ENCODE measurements at places on chromosomes 16 and 17.

GRCh38 chr17:39736319-39737165, 1.2 kb upstream of the GRB7 start:
- no peak for DNase-seq

GRCh38 chr17:40447806-40448205, 4.6 kb downstream of the IGFBP4 start:
- DNase-seq: no peak

DNA sequence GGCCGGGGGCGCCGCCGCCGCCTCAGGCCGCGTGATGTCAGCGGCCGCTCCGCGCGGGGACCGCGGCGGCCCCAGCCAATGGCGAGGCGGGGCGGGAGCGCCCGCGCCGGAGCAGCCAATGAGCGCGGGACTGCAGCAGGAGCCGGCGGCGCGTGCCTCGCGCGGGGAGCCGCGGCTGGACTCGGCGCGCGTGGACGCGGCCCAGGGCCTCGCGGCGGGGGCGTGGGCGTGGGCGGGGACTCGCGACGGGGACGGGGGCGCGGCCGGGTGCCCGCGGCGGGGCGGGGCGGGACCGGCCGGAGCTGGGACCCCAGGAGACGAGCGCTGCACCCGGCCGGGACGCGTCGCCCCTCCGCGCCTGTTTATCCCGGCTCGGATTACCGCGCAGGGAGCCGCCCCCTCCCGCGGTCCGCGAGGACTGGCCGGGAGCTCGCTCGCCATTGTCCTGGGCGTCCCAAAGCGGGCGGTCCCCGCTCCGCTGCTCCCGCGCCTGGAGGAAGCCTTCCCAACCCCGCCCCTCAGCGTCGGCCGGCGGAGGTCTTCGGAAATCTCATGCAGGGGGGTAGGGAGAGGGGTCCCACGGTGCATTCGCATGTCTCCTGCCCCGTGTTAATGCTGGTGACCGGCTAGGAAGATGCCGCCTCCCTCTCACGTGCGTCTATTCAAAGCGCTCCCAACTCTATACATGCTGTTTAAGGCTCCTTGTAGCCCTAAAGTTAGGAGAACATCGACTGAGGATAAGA, at the start of gene RNF157:
Gene RNF157, minus strand, starts transcription at position 33 of the 743 bp plus-strand sequence. CDS start 253 bp downstream, outside the sequence.
- no peak for DNase-seq

GRCh38 chr17:77935121-77935571, 23.4 kb upstream of the TNRC6C start:
- DNase-seq: no peak

DNA sequence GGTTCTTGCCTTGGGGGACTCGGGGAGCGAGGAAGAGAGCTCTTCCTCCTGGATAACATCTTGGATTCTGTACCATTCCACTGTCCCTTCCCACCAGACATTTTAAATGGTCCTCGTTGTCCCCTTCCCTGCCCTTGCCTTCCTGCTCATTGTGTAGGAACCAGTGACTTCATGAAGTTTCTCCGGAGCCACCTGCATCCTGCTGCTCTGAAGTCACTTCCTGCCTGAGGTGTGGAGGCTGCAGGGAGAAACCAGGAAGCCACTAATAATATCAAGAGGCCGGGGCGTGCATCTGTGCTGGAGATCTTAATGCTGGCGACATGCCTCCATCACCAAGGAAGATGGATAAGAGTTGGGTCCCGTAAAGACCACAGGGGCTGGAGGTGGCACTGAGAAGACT, 6.2 kb upstream of the SLC16A13 start:
- no peak for DNase-seq

- DNase-seq: no peak
Observed at GRCh38 chr17:19787733-19788357, 39.7 kb upstream of the ALDH3A1 start.

DNA sequence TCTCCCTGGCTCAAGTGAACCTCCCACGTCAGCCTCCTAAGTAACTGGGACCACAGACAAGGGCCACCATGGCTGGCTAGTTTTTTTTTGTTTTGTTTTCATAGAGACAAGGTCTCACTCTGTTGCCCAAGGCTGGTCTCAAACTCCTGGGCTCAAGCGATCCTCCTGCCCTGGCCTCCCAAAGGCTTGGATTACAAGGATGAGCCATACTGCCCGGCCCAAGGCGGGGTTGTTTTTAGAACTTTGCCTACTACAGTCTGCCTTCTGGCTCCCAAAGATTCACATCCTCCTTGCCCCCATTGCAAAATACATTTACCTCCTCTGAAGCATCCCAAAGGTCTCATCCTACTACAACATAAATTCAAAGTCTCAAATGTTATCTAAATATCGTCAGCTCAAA, 49.5 kb upstream of the PHOSPHO1 start:
- no peak for DNase-seq

DNA sequence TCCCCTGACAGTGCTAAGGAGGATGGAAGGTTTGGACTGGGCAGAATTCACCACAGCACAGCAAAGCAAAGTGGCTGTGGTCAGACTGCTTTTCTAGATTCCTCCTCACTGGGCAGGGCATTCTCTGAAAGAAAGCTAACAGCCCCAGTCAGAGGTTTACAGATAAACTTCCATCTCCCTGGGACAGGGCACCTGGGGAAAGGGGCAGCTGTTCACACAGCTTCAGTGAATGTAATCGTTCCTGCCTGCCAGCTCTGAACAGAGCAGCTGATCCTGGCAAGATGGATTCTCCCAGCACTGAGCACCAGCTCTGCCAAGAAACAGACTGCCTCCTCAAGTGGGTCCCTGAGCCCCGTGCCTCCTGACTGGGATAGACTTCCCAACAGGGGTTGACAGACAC, 42.4 kb upstream of the KIF2B start:
- DNase-seq: no peak

- DNase-seq: no peak
Observed at GRCh38 chr16:83674931-83675535, 132.7 kb upstream of the HSBP1 start.
